Retina (tissue), 1 donor: ENCODE measurements at places on chromosomes 11 and 22.

GRCh38 chr22:20750461-20751184, 23.3 kb upstream of the SERPIND1 start:
- DNase-seq = no peak

- DNase-seq = no peak
Observed at GRCh38 chr11:66694056-66694410, 16.3 kb upstream of the RBM4B start.

- DNase-seq = no peak
Observed at GRCh38 chr11:73315293-73316020, 7.4 kb downstream of the ARHGEF17 start.

GRCh38 chr22:25482091-25482760, 82.2 kb upstream of the GRK3 start:
- DNase-seq = no peak
